ENCODE measurements at places on chromosomes 5 and 9. TPM values are rescaled to one million over a fixed set of nuclear protein-coding genes. Genes with fewer than 3 reads are reported as not detected.
A peak's percentile ranks its signal among the peaks of the same experiment; 100 is the strongest.

Gene SGCD
- total RNA-seq = 24.4 TPM

Gene FBP2
- not detected for total RNA-seq

Gene NME5
- 1.1 TPM for total RNA-seq

- H3K4me1 ChIP-seq = no peaks in the 10 kb centered on the region
- H3K27me3 ChIP-seq = no peaks in the 10 kb centered on the region
- no peak for DNase-seq
Observed at GRCh38 chr9:138065287-138065686, 187.7 kb downstream of the CACNA1B start.

DNA sequence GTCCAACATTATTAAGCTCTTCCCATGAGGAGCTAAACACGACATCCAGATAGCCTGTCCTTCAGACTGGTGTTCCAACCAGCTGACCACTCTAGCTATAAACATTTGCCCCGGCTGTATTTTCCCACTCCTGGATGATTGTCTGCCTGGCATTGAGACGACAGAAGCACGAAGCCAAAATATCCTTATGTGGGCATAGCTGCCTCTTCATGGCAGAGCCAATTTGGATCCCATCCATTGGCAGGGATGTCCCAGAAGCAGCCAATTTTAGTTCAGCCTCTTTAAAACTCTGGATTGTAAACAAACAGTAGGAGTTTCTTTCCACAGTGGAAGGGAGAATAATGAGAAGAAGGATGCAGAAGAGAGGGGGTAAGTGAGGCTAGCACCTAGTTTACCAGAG is 507.6 kb downstream of the CETN3 start:
- DNase-seq = no peak
- H3K36me3 ChIP-seq = no peaks in the 10 kb centered on the region
- H3K27ac ChIP-seq = peak overlapping the region; percentile 74

- H3K4me3 ChIP-seq = no peak overlapping the region
- H3K4me1 ChIP-seq = peaks cover 8% of the 10 kb centered on the region
- H3K27me3 ChIP-seq = no peaks in the 10 kb centered on the region
- DNase-seq = no peak
Observed at GRCh38 chr9:129241725-129242124, 63.7 kb upstream of the IER5L start.

DNA sequence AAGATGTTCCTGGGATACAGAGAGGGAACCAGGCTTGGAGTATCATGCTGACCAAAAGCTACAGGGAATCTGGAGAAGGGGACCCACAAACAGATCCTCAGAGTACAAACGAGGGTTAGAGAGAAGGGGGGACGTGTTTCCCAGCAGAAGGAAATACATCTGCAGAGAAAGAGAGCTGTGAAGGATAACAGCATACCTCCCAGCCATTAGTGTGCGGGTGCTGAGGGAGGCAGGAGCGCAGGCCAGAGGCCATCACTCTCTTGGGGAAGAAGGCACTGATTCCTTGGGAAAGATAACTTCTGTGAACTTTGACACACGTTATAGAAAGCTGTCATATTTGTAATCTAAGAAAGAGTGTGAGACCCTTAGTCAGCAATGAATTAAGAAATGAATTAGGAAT is 96.9 kb downstream of the KCNN2 start:
- H3K4me1 ChIP-seq = no peaks in the 10 kb centered on the region
- DNase-seq = no peak
- no peaks in the 10 kb centered on the region for H3K27me3 ChIP-seq
- H3K36me3 ChIP-seq = no peaks in the 10 kb centered on the region

DNA sequence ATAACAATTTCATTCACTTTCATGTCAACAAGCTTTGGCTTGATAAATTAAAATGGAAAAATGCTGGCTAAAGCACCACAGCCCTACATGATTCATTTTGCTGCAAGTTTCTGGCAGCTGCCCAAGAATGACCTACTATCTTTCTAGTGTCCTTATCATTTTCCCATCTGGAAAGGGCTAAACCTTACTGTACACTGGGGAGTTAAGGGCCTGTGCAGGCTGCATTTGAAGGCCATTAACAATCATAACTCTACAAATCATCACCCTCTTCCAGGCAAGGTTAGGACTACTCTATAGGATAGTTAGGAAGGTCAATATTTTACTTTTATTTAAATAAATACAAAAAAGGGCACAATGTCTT is 579.7 kb upstream of the ZNF608 start:
- no peak overlapping the region for H3K4me3 ChIP-seq
- no peaks in the 10 kb centered on the region for H3K36me3 ChIP-seq
- no peaks in the 10 kb centered on the region for H3K27me3 ChIP-seq
- no peak overlapping the region for H3K27ac ChIP-seq
- DNase-seq = no peak
- peaks cover 17% of the 10 kb centered on the region for H3K4me1 ChIP-seq

DNA sequence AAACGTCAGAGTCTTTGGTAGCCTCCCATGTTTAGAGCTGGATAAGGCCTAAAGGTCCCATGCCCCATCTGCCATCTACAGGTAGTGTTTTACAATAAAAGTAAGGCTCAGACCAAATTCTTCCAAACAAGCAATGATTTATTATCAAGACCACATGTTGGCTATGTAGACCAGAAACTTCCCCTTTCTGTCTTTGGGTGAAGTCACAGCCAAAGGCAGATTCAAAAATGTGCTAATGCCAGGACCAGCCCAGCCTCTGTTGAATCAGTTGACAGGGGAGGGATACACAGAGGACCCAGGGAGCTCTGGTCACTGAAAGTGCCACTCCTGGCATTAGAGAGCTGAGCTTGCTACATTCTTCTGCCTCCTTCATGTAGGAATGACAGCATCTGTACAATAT is 360.8 kb downstream of the NTRK2 start:
- H3K36me3 ChIP-seq = no peaks in the 10 kb centered on the region
- no peak for DNase-seq
- H3K4me3 ChIP-seq = no peak overlapping the region

GRCh38 chr5:140608722-140609121 is 24.3 kb downstream of the CD14 start:
- H3K27me3 ChIP-seq = no peaks in the 10 kb centered on the region
- H3K27ac ChIP-seq = no peak overlapping the region
- H3K4me3 ChIP-seq = no peak overlapping the region

- H3K27me3 ChIP-seq = no peaks in the 10 kb centered on the region
- no peaks in the 10 kb centered on the region for H3K36me3 ChIP-seq
- no peak overlapping the region for H3K27ac ChIP-seq
- no peaks in the 10 kb centered on the region for H3K4me1 ChIP-seq
- H3K4me3 ChIP-seq = no peak overlapping the region
- DNase-seq = no peak
Observed at GRCh38 chr5:53871775-53872174, 311.3 kb downstream of the NDUFS4 start.

GRCh38 chr9:96050861-96051155 is 175.3 kb downstream of the ERCC6L2 start:
- H3K27me3 ChIP-seq = no peaks in the 10 kb centered on the region
- H3K4me3 ChIP-seq = no peak overlapping the region
- peaks cover 19% of the 10 kb centered on the region for H3K4me1 ChIP-seq
- DNase-seq = no peak
- no peak overlapping the region for H3K27ac ChIP-seq

DNA sequence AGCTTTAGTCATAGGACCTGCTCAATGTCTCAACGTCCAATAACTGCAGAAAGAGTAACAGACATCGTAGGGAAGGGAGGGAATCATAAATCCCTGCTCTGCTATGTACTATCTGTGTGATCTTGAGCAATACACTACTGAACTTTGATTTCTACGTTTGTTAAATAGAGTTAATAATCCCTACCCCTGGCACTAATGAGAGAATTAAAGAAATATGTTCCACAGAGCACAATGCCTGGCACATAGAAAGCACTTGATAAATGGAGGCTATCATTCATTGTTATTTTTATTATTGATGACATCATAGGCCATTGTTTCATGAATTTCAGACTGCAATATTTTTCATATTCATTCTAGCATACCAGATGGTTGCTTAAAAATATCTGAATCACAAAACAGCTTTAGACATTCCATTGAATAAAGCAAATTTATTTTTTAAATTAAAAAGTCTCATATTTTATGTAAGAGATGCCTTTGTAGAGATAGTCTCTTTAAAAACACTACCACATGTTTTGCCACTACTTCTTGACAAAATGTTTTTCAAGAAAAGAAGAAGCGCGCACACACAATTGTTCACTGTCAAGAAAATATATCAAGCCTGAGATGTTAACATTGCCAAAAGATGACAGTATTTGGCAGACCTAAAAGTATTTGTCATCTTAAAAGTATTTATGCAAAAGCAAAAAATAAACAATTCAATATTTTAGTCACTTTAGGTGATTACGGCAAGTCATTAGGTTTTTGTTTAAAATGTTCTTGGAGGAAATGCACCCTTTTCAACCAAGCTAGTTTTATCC is 108.5 kb downstream of the EBF1 start:
- H3K4me3 ChIP-seq = no peak overlapping the region
- no peak for DNase-seq
- H3K36me3 ChIP-seq = no peaks in the 10 kb centered on the region

- no peaks in the 10 kb centered on the region for H3K36me3 ChIP-seq
- H3K27ac ChIP-seq = no peak overlapping the region
- H3K4me3 ChIP-seq = no peak overlapping the region
- H3K27me3 ChIP-seq = no peaks in the 10 kb centered on the region
- peaks cover under 1% of the 10 kb centered on the region for H3K4me1 ChIP-seq
Observed at GRCh38 chr5:1391691-1392090, 46.8 kb upstream of the CLPTM1L start.

GRCh38 chr5:14168144-14168792 is 25.1 kb downstream of the TRIO start:
- no peak for DNase-seq
- H3K4me1 ChIP-seq = peaks cover 81% of the 10 kb centered on the region
- H3K27ac ChIP-seq = peak overlapping the region; percentile 53
- no peaks in the 10 kb centered on the region for H3K36me3 ChIP-seq
- no peaks in the 10 kb centered on the region for H3K27me3 ChIP-seq

DNA sequence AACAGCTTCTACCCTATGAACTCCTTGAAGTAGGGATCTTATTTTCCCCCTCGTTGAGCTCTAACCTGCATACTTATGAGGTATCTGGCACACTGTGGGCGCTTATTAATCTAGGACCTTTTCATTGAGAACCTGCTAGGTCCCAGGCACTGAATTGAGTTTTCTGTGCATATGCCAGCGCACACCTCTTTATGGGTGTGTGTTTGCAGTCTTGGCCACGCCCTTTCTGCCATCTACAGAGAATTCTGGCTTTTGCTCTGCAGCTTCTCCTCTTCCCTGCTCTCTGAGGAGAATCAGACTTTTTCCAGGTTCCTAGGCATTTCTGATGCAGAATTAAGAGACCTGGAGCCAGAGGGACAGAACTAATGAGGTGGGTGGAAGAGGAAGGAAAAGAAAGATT is 25.4 kb upstream of the SSBP2 start:
- H3K27me3 ChIP-seq = no peaks in the 10 kb centered on the region
- H3K36me3 ChIP-seq = no peaks in the 10 kb centered on the region
- H3K27ac ChIP-seq = no peak overlapping the region
- DNase-seq = no peak
- peaks cover 76% of the 10 kb centered on the region for H3K4me1 ChIP-seq
- H3K4me3 ChIP-seq = no peak overlapping the region

DNA sequence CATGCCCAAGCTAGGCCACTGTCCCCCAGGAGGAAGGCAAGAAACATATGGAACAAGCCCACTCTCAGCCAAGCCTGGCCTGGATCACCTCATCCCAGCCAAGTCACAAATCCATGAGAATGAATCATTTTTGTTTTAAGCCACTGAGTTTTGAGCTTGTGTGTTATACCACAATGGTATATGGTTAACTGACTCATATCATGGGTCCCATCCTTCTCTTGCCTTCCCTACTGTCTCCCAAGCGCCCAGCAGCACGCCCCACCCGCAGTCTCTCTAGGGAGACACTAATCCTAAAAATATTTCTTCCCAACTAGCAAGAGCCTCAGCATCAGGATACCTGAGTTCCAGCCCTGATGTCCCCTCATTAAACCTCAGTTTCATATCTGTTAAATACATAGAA is 248.1 kb downstream of the CDK5RAP2 start:
- no peaks in the 10 kb centered on the region for H3K4me1 ChIP-seq
- no peak overlapping the region for H3K4me3 ChIP-seq
- DNase-seq = peak; percentile 68
- H3K36me3 ChIP-seq = no peaks in the 10 kb centered on the region
- H3K27ac ChIP-seq = no peak overlapping the region

GRCh38 chr5:154780128-154780527 is 25.0 kb downstream of the LARP1 start:
- no peaks in the 10 kb centered on the region for H3K27me3 ChIP-seq
- DNase-seq = no peak
- peaks cover 90% of the 10 kb centered on the region for H3K4me1 ChIP-seq
- H3K27ac ChIP-seq = no peak overlapping the region
- no peak overlapping the region for H3K4me3 ChIP-seq

DNA sequence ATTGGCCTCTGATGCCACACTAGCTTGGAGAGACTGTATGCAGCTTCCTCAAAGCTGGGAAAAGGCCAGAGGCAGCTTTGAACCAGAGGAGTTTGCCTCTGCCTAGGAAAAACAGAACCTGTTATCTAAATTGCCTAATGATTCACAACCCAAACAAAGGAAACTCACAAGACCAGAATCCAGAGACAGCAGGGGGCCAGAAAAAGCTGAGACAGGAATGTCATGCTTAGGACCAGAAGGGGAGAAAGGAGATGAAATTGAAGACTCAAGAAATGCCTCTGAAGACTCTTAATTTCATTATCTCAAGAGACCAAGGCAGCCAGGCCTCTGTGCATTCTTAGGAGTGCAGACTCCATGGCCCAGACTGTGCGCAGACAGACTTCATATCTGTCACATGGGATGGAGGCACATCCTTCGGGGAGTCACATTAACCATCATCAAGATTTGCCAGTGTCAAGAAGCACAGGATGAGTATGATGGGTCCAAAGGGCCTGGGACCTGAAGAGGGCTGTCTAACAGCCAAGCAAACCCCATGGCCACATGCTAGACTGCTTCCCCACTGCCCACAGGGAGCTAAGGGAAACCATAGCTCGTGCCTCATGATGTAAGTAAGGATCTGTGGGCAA is 57.3 kb downstream of the ARSB start:
- H3K27me3 ChIP-seq = no peaks in the 10 kb centered on the region
- no peak overlapping the region for H3K27ac ChIP-seq
- H3K4me1 ChIP-seq = no peaks in the 10 kb centered on the region
- H3K36me3 ChIP-seq = no peaks in the 10 kb centered on the region
- no peak for DNase-seq
- no peak overlapping the region for H3K4me3 ChIP-seq

DNA sequence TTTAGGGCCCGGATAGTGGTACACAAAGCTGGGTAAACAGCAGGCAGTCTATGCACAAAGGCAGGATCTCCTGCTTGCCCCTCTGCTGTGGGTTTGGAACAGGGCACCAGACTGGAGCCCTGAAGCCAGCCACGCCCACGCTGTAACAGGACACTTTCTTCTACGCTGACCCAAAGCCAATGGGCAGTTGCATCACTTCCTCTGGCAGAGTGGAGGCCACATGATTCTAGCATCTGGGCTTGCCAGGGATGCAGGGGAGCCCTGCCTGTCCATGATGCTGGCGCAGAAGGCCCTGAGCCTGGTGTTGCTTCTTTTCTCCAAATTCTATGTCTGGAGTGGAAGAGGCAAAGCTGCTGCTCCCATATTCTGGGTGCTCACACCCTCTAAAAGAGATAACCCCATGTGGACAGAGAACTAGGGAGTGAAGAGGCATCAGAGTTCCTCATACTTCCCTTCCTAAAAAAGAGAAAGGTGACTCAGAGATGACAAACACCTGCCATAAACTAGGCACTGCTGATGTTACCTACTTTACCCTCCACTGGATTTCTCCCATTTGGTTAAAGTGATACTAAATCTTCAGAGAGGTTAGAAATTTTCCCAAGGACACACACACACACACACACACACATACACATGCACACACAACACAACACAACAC is 260.3 kb upstream of the KLF4 start:
- H3K27ac ChIP-seq = peak overlapping the region; percentile 86
- no peaks in the 10 kb centered on the region for H3K27me3 ChIP-seq
- H3K36me3 ChIP-seq = no peaks in the 10 kb centered on the region
- H3K4me3 ChIP-seq = no peak overlapping the region

All from esophagus muscularis mucosa (tissue), 4 donors.